ENCODE measurements at places on chromosomes 5 and 9.

DNA sequence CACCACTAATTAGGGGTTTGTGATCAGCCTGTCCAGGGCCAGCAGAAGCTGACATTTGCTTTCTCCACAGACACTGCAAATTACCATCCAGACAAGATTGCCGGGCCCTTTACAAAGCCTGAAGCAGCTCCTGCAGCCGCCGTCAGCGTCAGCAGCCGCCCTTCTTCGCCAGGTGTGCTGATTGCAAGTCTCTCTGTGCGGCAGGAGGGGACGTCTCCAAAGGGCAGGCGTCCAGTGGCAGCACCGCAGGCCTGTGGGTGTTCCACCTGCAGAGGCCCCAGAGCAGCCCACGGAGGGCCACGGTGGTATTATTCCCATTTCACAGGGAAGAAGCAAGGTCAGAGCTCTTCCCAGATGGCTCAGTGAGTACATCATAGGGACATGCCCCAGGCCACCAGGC, 108.0 kb upstream of the PPP1R26 start:
- no peak for DNase-seq

GRCh38 chr9:366620-367019, 152.0 kb downstream of the DOCK8 start:
- no peak for DNase-seq

DNA sequence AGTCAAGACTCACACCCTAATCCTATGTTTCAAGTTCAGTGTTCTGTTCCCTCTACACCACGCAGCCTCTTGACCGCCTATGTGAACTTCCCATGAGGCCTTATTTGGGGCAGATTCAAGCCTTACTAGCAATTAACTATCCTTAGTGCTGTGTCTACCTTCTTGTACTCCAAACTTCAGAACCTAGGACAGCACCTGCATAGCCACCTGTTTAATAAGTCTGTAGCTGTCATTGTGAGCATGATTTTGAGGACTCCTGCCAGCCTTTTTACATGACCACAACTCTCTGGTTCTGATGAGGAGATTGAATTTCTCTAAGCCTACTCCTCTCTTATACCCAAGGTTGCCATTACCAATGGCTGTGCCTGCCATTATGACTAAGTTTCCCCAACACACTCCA, 50.8 kb upstream of the PCSK1 start:
- DNase-seq, result no peak

- no peak for DNase-seq
Measured at GRCh38 chr9:15132091-15132490, 174.9 kb downstream of the TTC39B start.

DNA sequence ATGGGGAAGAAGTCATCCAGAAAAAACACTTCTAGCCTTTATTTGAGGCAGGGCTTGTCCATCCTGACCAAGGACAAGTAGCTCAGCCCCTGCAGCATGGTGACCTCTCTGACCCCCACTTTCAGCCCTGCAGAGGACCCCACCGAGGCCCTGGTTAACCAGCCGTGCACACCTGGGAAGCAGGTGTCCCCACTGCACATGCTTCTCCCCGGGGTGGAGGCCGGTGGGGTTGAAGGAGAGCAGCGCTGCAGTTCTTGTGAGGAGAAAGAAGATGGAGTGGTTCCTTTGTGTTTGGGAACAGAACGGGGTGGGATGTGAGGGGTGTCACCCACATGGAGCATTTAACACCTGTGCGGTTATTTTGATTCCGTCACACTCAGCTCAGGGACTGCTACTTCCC, 21.1 kb upstream of the ZBTB34 start:
- no peak for DNase-seq

DNA sequence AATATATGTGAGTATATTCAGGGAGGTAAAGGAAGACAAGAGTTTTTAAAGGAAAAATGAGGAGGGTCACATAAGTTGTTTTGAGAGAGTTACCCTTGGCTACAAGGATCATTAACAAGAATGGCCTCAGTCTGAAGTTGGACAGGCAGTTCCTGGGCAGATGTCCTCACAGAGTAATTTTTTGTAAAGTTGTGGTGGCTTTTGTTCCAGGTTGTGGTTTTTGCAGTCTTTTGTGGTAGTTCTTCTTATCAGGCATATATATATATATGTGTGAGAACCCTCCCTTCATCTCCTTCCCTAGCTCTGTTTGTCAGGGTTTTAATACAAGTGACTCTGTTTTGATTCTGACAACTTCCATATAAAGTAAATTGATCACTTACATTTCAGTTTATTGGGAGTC, 60.0 kb downstream of the CSNK1G3 start:
- no peak for DNase-seq

DNA sequence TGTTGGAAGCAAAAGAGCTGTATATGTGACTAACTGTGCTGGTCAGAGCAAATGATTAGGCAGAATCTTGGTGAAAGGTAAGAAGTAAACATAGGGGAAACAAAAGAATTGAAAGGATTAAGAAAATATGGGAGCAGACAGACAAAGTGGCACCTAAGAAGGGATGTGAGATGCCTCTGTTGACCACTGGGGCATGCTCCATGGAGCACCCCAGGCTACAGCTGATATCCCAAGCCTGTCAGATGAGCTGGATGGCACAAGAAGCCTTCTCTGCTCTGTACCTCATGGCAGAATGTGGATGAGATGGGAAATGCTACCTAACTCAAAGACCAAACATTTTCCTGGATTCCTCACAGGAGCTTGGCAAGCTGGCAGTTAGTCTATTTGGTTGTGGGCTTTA, 89.3 kb upstream of the SLIT3 start:
- no peak for DNase-seq

GRCh38 chr5:1381370-1382247, 36.7 kb upstream of the CLPTM1L start:
- DNase-seq, result no peak

DNA sequence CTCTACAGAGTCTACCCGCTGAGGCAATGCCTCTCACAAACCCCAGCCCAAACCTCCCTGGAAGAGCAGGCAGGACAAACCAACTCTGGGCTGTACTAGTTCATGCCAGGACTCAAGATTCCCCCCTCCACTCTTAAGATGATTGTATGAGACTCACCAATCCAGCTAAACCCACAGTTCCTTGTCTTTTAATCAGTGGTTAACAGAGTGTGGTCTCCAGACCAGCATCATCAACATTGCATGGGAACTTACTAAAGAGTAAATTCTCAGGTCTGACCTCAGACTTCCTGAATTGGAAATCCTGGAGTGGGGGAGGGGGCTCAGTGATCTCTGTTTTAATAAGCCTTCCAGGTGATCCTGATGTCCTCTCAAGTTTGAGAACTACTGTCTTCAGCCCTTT, 240.9 kb downstream of the GAS1 start:
- DNase-seq, result no peak

DNA sequence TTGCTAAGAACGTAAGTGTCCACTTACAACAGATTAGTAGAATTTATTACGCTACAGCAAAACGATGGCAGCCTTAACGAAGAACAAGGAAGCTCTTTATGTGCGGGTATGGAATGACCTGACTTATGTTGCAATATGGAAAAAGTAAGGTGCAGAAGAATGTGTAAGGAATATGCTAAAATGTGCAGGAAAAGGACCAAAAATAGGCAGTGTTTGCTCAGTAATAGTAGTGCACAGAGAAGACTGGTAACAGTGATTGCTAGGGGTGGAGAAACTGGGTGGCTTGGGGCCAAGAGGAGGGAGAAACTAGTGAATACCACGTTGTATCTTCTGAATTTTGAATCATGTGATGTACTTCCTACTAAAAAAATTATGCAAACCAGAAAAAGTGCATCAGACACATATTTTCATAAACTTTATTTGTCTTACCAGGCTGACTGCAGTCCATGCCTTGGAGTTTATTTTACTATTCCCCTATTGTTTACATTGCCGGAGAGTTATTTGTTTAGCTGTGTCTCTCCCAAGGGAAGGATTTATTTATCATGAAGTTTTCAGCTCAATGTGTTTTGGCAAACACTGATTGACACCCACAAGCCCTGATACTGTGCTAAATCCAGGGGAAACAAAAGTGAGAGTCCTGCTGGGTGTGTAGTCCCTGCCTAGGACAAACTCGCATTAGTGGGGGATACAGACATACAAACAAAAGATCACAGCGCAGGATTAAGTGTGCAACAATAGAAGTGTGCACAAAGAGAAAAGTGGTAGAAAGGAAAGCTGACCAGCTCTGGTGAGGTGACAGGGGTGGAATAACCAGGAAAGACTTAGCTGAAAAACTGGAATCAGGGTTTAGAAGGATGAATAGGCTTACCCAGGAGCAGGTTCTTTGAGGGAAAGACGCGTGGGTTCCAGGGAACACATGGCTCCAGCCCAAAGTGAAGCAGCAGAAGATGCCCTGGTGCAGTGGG, 34.0 kb upstream of the ZNF484 start:
- DNase-seq, result no peak

DNA sequence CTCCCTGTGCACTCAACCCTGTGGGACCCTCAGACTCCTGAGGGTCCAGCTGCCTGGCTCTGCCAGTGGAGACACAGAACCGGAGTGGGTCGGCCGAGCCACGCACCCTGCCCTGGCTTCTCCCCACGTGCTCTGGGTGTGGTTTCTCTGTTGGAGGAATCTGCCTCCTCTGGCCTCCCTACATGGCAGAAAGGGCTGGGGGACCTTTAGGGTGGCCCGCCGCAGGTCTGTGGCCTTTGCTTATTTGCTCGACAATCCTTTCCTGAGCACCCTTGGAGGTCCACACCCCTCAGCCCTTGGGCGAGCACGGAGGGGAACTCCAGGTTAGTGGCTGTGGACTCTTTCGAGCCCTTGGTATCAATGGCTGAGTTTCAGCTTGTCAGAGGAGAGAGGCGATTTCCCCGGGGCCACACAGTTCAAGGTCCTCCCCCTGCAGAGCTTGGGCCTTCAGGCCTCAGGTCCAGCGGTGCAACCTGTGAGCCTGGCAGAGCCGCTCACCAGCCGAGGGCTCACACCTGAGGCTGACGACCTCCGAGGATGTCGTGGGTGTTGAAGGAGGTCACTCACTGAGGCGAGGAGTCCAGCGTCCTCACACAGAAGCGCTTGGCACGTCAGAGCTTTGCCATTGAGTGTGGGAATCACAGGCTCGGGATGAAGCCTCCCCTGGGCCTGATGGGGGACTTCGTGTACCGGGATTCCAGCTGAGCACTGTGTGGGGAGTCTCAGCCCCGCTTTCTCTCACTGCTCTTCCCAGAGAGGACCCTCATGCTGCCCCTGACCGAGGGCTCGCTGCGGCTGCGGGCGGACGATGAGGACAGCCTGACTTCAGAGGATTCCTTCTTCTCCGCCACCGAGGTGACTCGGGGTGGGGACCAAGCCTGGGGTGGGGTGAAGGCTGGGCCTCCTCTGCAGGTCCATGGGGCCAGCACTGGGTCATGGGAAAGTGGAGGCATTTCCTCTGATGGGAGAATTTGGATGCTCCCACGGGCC, 20.8 kb upstream of the DOLPP1 start:
- no peak for DNase-seq

- no peak for DNase-seq
Measured at GRCh38 chr5:129051283-129051682, 43.3 kb upstream of the ISOC1 start.

DNA sequence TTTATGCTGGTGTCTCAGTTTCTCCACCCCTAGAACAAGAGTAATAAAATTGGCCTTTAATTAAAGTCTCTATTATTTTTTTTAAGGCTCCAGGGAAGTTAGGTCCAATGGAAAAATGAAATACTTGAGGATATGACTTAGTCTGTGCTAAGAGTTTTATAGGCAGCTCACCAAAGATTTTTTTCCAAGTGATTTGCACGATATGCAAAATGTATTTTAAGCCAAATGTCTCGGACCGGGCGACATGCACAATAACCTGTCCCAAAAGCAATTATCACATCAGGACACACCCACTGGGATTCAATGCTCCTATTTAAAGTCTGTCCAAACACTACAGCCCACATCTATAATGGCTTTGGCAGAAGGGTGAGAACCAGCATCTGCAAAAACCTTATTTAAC, 136.1 kb upstream of the ANKH start:
- DNase-seq, result no peak

DNA sequence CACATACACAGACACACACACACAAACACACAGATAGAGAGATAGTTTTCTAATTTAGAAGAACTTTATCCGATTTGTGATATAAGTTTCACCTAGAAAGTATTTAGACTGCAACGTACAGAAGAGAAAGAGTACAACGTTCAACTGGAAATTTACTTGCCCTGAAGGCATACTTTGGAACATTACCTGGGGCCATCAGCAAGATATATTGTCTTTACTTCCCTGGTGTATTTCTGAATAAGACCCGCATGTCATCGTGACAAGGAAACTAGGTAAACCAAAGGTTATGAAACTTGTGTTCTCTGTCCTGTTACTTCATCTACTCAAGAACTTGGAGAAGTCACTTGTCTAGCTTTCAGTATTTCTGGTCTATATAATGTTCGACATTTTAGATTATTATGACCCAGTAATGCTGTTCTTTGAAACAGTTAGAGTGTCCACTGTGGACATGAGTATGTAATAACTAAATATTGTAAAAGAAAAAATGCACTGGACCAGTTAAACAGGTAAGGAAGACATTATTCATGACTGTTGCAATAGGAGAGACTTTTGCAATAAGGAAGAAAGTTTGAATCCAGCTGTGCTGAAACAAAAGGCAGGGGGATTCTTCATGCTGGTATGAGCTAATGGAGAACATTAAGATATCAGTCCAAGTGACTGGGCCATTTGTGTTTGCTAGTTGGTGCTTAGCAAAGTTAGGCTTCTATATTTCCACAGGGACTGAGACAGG, 1791.1 kb downstream of the MAT2B start:
- no peak for DNase-seq

DNA sequence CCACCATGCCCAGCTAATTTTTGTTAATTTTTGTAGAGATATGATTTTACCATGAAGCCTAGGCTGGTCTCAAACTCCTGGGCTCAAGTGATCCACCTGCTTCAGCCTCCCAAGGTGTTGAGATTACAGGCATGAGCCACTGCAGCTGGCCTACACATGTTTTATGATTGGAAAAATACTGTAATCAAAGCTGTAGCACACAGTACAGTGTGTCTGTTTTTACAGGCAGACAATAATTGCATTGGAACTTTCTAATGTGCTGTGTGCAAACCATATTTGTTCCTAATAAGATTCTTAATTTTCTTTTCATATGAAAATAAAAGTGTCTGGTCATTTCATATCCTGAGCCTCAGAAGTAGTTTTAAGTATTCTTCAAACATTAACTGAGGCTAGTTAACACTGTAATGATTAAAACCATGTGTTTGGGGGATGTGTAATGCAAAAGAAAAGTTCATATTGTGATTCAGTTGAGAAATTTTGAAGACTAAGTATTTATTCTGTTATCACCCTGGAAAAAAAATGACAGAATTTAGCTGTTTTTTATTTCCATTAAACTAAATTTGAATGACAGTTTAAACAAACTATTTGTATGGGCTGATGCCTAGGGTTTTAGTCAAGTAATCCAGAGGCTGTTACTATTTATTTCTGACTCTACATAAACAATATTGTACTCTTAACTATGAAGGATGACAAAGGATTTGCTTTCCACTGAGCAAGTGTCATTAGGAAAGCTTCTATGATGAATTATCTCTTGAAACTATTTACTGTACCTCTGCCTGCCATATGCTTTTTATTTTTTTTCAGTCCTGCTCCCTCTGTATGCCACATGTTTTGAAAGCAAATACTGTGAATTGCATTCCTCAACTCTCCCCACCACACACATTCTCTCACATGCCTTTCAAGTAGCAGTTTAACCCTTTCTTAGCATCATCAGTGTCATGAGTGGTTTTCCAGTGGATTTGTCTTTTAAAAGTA, 111.5 kb downstream of the MTREX start:
- DNase-seq, result no peak

Measured in omental fat pad (tissue), 4 donors.